GM23248 (cell line): ENCODE measurements at places on chromosomes 16 and 17.

GRCh38 chr17:6313835-6314234, 121.1 kb downstream of the AIPL1 start:
- no peak for DNase-seq

DNA sequence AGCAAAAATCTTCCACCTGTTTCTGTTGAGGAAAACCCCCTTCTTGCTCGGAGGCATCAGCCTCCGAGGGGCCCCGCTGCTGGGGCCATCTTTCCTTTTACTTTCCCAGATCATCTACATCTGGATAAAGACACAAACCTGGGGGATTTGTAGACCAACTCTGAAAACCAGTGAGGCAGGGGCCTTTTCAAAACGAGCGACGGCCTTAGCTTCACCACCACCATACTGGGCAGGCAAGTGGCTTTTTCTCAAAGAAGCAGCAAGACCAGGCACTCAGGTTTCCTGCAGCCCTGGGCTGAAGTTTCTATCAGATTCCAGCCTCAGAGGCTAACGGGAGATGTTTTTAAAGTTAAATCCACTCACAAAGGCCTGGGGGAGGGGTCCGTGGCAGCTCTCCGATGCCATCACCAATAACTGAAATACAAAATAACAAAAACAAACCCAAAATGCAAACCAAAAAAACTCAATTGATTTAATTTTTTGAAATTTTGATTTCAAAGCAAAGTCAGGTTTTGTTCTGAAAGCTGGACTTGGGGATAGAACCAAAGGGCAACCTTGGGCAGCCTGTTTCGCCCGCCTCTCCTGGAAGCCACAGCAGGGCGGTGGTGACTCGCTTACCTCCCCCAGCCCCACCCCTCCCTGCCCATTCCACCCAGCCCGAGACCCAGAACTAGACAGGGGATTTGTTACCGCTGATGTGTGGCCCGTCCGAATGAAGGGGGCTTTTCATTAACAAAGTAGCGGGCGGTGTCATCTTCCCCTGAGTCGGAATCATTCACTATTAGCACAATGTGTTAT, 55.8 kb downstream of the SALL1 start:
- no peak for DNase-seq

GRCh38 chr16:1779234-1779701, 3.1 kb downstream of the SPSB3 start:
- no peak for DNase-seq

GRCh38 chr16:53056392-53056881, 1.6 kb downstream of the CHD9 start:
- peak; percentile 80 for DNase-seq

- peak; percentile 3 for DNase-seq
Observed at GRCh38 chr16:88009563-88010342, 58.5 kb downstream of the BANP start.

DNA sequence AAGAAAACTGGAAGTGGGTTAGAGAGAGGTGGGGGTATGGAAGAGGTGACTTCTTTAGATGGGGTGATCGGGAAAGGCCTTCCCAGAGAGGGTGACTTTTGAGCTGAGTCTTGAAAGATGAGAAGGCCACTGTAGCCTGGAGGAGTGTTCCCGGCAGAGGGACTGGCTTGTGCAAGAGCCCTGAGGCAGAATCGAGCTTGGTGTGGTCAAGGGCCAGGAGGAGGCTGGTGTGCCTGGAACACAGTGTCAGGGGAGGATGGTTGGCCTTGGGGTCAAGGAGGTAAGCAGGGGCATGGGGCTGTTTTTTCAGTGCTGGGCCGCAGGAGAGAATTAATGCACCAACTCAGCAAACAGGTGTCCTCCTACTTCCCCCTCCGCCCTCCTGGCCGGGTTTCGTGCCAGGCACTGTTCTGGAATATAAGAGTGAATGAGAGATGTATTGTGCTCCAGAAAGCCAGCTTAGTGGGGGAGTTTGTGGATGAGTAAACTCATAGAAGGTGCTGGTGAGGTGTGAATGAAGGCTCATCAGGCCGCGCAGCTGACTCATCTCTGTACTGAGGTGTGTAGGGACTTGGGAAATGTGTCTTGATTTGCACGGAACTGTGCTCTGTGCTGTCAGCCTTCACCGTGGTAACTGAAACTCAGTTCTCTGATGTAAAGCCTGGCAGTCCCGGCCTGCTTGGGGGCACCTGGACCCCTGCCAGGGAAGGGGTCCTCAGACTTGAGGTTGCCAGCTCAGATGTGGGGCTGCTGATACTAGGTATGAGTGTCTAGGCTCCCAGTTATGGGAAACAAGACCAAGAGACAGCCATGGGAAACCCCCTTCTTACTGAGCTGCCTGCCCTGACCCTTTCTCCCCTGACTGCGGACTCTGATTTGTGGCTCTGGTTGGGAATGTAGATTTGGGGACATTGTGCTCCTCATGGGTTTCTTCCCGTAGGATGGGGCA, 15.3 kb downstream of the KSR1 start:
- peak; percentile 43 for DNase-seq
